ENCODE measurements at places on chromosomes 1 and 21.

DNA sequence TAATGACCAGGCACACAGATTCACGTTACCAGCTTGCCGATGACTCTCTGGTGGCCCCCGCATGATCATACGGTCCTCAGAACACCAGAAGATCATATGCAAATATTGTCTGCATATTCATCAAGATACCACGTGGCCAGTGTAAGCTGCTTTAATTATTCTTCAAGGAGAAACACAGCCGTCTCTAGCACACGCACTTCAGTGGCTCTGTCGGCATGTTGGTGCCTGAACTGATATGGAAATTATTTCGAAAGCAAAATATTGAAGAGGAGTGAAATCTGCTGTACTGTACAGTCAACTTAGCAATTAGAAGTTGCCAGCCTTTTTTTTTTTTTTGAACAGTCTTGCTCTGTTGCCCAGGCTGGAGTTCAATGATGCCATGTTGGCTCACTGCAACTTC, 5.9 kb upstream of the KIF26B start:
- DNase-seq = no peak

DNA sequence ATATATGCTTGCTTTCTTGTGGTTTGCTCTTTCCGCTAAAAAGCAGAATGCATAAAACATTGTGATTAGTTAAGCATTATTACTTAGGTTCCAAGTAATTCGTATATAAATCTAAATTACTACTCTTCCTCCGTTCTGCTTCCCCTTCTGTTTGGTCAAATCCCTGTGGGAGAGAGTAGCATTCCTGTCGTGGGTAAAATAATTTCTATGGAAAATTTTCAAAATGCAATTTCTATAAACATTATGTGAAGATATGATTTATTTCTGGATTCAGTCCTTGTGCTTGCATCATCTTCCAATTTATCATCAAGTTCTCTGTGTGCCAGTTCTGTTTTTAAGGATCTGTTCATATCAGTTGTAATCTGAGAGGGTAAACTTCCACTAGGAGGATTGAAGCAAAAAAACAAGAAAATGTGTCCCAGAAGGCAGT, 7.2 kb upstream of the WARS2 start:
- no peak for DNase-seq

DNA sequence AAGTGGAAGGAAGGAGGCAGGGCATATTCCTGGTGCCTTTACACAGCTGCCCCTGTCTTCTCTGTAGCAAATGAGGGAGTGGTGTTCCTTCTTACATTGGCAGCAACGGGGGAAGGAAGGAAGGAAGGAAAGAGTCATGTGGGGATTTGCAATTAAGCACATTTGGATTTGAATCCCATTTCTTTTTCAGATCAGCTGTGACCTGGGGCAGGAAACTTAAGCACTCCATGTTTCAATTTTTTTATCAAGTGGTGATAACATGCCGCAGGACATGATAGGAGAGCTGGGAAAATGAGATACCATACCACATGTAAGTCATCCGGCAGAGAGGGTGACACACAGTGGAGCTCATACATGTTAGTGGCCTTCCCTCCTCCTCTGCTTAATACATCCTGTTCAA, 186.8 kb downstream of the APP start:
- no peak for DNase-seq

DNA sequence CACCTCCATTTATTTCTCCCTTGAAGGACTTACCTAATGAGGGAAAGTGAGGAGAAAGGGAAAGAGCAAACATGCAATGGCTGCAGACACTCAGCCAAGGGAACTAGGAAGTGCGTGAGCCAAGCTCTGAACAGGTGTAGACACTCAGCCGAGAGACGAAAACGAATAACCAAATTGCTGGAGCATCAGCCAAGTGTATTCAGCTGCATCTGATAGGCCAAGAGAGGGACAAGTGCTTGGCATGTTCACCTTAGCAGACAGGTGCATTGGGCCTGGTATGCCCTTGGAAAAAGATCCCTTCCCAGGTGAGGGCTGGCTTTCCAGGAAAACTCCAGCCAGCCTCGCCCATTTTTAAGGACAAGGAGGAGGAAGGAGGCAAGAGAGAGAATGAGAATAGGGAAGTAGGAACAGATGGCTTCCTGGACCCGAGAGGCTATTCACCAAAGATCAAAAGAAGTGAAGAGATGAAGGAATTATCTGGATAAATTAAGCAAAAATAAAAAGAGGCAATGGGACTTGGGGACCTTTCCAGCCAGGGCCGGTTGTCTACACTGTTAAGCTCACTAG, 184.7 kb downstream of the TOMM20 start:
- peak; percentile 31 for DNase-seq

DNA sequence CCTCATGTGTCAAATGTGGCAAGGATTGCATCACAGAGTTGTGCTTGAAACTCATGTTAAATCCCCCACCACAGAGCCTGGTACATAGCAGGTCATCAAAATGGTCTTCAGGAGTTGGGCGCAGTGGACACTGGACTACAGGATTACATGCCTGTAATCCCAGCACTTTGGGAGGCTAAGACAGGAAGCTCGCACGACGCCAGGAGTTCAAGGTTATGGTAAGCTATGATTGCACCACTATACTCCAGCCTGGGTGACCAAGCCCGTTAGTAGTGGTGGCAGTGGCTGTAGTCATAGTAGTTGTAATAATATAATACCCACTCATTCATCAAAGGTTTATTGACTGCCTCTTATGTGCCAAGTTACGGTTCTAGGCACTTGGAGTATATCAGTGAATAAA, 123.4 kb upstream of the IRF2BP2 start:
- no peak for DNase-seq

Measured in NCI-H2081 (cell line).